Uterus (tissue), 4 donors: ENCODE measurements at places on chromosomes 13 and 19. TPM values are rescaled to one million over a fixed set of nuclear protein-coding genes. Genes with fewer than 3 reads are reported as not detected.

The REEP6 gene
- total RNA-seq: 3.0 TPM

The ZNF91 gene
- 39.4 TPM for total RNA-seq

The LILRB2 gene
- total RNA-seq: 4.2 TPM

GRCh38 chr13:109656206-109656605, 130.2 kb downstream of the IRS2 start:
- H3K27me3 ChIP-seq: no peaks in the 10 kb centered on the region
- no peaks in the 10 kb centered on the region for H3K4me1 ChIP-seq
- no peaks in the 10 kb centered on the region for H3K36me3 ChIP-seq
- no peak for DNase-seq

- DNase-seq: no peak
- no peaks in the 10 kb centered on the region for H3K27me3 ChIP-seq
- no peak overlapping the region for H3K4me3 ChIP-seq
- no peaks in the 10 kb centered on the region for H3K36me3 ChIP-seq
These were observed 30.2 kb downstream of the COL4A2 start for GRCh38 chr13:110337247-110337646.

GRCh38 chr13:43368003-43368402, 344.6 kb downstream of the DNAJC15 start:
- no peaks in the 10 kb centered on the region for H3K27me3 ChIP-seq
- peak overlapping the region; percentile 18 for H3K27ac ChIP-seq
- H3K4me3 ChIP-seq: no peak overlapping the region
- no peak for DNase-seq
- no peaks in the 10 kb centered on the region for H3K36me3 ChIP-seq
- H3K4me1 ChIP-seq: no peaks in the 10 kb centered on the region
